HEK293T (cell line): ENCODE measurements at places on chromosomes 11 and 22.

DNA sequence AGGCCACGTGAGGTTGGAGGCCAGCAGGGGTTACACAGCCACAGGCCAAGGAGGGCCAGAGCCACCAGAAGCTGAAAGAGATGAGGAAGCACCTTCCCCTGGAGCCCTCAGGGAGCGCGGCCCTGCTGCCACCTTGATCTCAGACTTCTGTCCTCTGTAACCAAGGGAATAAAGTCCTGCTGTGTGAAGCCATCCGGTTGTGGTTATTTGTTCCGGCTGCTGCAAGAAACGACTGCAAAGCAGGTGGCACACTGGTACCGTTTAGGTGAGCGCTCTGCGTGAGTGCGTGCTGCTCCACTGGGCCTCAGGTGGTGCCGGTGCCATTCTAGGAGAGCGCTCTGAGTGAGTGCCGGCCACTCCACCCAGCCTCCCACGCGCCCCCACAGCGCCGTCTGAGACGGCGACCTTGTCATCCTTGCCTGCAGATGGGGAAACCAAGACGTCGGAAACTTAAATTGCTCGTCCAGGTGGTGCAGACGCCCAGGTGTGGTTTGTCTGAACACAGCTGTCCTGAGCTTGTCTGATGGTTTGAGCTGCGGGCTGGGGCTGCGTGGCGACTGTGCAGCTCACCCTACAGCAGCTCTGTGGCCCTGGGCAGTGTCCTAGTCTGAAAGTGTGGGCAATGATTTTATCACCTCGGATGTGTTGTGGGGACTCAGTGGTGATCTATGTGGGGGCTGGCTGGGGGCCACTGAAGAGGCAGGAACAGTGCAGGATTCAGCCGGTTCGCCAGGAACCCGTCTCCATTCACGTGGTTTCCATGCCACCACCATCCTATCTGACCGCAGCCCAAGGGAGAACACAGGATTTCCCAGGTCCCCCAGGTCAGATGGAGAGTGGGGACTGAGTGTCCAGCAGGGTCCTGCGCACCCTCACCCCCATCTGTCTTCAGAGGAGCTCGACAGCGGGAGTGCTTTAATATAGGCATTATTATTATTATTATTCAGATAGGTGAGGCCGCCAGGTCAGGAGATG lies 4.6 kb upstream of the MRGPRG start:
- no peak for DNase-seq

GRCh38 chr11:31499576-31500178 lies 9.7 kb downstream of the IMMP1L start:
- DNase-seq = no peak

GRCh38 chr22:47445716-47446290 lies 683.4 kb downstream of the TBC1D22A start:
- no peak for DNase-seq

DNA sequence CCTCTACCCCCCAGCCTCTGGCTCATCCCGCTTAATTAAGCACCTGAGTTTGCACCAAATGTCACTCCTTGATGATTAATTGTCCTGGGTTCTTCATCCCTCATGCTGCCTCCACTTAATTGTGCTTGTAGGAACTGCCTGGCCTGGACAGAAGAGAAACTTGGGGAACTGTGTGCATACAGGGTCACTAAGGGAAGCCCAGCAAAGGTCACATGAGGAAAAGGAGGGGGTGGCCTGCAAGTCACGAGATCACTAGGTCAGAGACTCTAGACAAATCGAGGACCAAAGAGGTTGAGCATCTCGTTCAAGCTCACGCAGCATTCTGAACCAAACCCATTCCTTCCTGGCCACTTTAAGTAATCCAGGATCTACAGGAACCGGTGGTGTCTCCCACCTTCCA lies 75.8 kb downstream of the PDE2A start:
- DNase-seq = no peak
